Neural crest cell (in vitro differentiated cells): ENCODE measurements at places on chromosomes 5 and 9.

DNA sequence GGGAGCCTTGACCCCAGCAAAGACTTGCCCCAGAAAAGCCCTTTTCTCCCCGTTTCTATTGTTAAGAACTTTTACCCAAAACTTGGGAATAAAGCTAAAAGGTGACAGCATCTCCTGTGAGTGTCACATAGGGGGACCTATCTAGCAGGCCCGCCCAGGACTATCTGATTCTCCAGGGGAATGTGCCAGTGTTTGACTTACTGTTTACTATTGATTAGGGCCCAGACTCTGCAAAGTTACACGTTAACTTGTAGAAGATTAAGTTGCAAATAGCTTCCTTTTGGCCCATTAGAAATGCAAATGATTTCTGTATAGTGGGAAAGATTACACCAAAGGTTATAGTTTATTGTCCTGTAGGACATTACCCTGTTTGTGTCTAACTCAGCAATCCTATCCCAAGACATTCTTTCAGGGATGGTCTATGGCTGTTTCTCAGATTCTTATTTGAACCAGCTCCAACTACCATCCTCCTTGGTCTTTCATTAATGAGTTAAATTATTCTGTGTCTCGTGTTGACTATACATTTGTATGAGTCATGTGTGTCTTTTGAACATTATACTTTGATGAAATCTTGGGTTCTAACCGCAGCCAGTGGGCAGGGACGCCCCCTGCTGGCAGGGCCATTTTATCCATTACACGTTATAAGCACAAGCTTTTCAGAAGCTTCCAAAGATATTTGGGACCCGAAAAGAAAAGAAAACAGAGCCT is 60.7 kb downstream of the HRH2 start:
- peak; percentile 29 for DNase-seq

GRCh38 chr9:124364141-124364540 is 51.1 kb downstream of the PSMB7 start:
- no peak for DNase-seq

- DNase-seq, result no peak
Observed at GRCh38 chr5:1262381-1262780, 32.5 kb downstream of the TERT start.

GRCh38 chr5:76471406-76471805 is 68.3 kb downstream of the IQGAP2 start:
- DNase-seq, result no peak

- DNase-seq, result peak; percentile 67
Observed at GRCh38 chr9:16870596-16871335, at the start of gene BNC2. Gene BNC2, minus strand, starts transcription at chr9:16870670. Its CDS starts 22 bp downstream, at chr9:16870648.

GRCh38 chr9:103734471-103734870 is 359.6 kb upstream of the SMC2 start:
- no peak for DNase-seq

DNA sequence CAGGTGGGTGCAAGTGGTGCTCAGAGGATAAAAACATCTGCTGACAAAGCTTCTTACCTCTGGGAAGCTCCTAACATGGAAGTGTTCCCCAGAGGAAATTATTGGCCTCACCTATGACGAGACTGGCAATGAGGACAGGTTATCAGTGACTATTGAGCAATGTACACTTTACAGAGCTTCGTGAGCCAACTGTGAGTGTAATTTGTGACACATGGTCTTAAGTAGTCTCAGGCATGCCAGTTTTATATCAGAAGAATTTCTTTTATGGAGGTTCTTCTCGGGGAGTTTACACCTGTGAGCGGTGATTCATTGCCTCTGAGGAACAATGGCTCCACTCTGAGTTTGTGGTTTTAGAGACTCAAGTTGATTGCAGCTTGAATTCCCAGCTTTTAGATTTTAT is 11.3 kb downstream of the ANKDD1B start:
- DNase-seq, result no peak

DNA sequence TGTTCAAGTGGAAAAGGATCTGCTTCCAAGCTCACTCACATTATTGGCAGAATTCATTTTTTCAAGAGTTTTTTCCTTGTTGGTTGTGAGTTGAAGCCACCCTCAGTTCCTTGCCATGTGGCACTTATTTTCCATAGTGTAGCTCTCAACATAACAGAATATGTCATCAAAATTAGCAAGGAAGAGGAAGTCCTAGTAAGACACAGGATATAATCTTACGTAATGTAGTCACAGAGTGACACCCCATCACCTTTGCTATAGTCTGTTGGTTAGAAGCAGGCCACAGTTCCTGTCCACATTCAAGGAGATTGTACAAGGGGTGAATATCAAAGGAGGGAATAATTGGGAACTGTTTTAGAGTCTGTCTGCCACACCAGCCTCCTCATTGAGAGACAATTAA is 15.7 kb downstream of the IRGM start:
- DNase-seq, result no peak

- DNase-seq, result no peak
Observed at GRCh38 chr5:14415698-14416074, 165.9 kb upstream of the OTULINL start.

DNA sequence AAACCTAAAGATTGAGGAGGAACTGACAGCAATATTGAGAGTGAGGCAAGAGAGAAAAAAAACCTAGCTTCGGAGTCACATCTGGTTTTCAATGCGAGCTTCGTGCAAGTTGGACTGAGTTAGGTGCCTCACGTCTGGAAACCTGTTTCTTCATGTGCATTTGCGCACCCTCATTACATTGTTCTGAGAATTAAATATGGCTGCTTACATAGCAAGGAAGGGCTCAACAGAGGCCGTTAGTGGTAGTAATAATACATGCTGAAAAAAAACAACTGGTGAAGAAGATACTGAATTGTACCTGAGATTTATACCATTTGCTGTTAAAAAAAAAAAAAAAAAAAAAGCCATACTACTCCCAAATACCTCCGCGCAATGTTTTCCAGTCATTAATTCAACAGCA is 18.6 kb downstream of the DNAJA1 start:
- no peak for DNase-seq

GRCh38 chr9:72037571-72037970 is 22.8 kb downstream of the C9orf57 start:
- DNase-seq, result no peak

DNA sequence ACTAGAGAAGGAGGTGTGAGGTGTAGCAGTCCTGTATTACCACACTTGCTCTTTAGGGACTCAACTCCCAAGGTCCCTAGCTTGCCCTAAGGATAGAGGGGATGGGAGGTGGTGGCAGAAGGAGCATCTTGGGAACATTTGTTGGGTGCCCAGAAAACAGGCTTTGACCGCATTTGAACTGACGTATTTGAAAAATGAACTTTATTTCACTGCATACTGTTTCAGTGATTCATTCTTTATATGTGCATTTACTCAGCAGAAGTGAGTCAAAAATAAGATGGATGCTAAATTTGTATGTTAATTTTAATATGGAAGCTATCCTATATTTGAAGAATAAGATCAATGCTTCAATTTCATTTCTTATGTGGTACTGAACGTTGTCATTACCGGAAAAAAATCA is 18.7 kb downstream of the DMRT3 start:
- DNase-seq, result no peak

DNA sequence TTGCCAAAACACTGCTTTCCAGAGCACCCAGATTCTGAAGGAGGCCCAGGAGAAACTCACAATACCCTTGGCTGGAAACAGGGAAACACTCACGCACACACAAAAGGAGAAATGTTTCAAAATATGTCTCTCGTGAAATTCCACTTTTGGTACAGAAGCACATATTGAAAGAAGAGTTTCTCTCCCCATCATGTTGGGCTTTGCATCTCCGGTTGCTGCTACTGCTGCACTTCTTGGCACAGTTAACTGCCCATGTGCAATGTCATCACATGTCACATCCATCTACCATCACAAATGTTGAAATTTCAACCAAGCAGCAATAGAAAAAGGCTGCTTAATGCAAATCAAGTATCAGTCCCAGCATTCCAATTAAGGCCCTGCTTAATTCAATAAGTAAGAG is 72.1 kb downstream of the ABCA1 start:
- no peak for DNase-seq

DNA sequence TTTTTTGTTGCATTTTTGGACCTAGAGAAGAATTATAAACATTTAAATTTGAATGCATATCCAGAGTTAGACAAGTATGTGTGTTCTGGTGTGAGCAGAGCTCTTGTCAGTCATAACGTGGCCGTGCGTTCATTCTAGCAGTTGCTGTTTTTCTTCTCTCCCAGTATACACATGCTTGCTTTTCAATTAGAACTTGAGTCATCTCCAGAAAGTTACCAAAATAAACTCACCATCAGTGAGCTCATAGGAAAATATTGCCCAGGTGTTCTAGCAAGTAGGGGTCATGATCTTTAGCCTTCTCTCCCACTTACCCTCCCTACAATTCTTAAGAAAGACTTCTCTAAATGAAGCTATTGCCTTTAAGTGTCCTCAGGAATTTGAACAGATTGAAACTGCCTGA is 247.5 kb upstream of the TUT7 start:
- no peak for DNase-seq

DNA sequence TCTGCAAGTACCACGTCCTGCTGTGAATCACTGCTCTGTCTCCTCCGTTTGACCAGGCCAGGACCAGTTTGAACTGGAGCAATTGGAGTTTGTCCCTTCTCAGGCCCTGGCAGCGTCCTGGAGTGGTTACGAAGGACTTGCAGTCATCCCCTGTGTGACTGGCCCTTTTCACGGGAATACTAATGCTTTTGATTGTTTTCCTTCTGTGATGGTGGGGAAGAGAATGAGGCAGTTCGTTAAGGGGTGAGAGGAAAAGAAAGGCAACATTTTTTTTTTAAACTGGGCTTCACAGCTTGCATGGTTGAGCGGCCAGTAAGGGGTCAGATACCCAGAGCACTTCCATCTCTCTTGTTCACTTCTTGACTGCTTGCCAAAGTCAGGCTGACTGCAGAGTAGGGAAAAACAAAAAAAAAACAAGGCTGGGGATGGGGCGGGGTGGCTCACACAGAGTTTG is 153.5 kb upstream of the STK32A start:
- DNase-seq, result no peak

- no peak for DNase-seq
Observed at GRCh38 chr9:2595973-2596372, 25.6 kb upstream of the VLDLR start.

DNA sequence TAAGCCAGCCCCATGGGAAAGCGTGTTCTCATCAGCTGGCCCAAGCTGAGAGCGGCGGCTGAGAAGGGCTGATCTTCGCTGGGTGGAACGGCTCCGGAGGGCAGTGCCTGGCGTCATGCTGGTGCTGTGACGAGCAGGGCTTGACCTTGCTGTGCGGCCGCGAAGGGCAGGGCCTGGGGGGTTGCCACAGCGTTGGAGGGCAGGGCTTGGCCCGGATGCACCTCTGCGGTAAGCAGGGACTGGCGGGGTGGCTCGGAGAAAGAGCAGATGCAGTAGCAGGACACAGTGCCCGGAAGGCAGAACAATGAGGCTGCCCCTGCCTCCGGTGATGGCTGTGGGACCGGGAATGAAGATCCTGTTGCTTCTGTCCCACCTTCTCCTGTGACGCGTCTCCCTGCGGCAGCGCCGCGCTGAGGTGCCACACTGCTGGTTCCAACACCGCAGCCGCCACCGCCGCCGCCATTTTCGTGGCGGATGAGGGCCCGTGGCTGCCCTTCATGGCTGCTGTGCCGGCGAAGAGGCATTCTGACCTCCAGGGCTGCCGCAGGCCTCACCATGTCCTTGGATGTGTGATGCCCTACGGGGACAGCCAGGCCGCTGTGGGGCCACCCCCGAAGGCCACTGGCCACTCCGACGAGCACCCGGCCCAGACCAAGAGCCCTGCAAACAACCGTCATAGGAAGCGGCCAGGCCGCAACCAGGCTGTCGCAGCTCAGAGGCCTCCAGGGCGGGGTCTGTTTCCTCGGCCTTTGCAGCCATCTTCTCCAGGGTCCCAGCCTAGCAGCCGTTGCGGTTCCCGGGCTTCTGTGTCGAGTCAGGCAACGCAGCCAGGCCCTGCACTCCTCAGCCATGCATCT is 890.5 kb upstream of the CTNND2 start:
- no peak for DNase-seq

- no peak for DNase-seq
Observed at GRCh38 chr5:1443991-1444360, 1.3 kb downstream of the SLC6A3 start.

GRCh38 chr5:9452181-9452580 is 93.7 kb downstream of the SEMA5A start:
- DNase-seq, result no peak

DNA sequence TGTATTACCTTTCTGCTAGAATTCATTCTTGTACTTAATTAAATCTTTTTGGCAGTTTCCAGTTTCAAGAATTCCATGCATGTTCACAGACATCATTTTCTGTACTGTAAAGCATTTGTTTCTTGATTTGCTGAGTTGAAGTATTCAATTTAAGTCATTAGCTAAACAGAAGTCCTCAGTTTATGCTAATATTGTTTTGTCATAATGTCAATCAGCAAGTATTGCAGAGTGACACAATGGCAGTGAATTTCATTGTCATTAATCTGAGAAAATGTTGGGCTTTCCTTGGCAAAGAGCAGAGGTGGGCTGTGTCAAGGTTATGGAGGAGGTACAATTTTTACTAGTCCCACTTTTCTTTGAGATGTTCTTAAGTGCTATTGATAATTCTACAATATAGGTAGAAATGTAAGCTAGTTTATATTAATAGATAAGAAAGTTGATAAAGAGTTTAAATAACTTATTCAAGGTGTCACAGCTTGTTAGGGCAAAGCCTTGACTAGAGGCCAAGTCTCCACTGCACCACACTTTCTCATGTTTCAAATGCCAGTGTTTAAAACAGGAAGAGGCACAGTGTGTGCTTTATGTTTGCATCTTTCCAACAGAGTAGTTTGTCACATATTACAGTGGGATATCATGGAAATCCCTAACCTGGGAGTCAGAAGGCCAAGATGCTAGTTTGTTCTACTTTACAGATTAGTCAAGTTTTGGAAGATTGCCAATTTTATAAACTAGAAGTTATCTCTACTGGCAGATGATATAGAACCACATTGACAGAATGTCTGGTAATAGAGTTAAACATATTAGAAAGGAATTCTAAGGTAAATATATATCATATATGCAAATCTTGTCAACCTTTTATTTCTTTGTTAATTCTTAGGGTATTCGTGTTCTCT is 56.3 kb downstream of the SLF1 start:
- DNase-seq, result no peak

- DNase-seq, result no peak
Observed at GRCh38 chr5:154541553-154541952, 63.5 kb upstream of the HAND1 start.

GRCh38 chr9:86733929-86734328 is 213.4 kb downstream of the GAS1 start:
- DNase-seq, result no peak
